ENCODE measurements at places on chromosomes 2 and 18.
A peak's percentile ranks its signal among the peaks of the same experiment; 100 is the strongest.

DNA sequence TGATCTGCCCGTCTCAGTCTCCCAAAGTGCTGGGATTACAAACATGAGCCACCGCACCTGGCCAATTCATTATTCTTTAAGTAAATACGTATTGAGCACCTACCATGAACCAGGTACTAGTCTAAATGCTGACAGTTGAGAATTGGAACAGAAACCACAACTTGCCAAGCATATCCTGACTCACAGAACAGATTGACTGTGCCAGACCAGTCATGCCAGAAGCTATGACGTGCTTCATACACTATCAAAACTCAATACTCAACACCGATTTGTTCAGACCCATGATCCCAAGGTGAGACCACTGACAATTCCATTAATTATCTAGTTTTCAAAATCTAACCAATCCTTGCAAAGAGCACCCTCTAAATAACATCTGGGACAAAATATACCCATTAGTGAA, 148.6 kb downstream of the B3GNT2 start:
- DNase-seq, result peak; percentile 79

DNA sequence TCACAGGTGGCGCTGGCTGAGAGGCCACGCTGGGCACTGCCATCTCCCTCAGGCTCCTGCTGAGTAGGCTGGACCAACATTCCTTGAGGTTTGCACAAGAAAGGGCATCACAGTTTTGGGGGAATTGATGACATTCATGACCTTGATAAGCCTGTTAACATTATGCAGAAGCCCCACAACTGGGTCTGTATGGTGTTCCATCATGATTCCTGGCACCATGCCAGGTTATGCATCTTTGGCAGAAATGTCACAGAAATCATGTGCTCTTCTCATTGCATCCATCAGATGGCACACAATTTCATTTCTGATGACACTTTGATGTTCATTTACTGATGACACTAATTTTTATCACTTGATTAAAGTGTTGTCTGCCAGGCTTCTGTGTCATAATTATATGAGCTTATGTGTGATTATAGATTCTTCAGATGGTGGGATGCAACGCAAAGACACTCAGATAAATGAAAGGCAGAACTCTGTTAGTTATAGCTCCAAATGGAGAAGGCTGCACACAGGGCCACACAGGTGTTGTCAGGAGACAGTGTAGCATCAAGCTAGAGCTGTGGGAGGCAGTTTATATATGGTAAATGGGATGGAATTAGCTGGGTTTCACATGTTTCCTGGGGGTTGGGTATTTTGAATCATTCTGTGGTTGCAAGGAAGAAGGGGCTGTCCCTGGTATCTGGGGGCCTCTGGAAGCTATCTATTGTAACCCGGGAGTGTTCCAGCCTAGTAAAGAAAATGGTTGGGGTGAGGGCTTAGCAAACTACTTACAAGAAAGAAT, 191.3 kb downstream of the SLC39A10 start:
- DNase-seq, result no peak

GRCh38 chr2:119478188-119478977, 45.9 kb downstream of the SCTR start:
- no peak for DNase-seq

DNA sequence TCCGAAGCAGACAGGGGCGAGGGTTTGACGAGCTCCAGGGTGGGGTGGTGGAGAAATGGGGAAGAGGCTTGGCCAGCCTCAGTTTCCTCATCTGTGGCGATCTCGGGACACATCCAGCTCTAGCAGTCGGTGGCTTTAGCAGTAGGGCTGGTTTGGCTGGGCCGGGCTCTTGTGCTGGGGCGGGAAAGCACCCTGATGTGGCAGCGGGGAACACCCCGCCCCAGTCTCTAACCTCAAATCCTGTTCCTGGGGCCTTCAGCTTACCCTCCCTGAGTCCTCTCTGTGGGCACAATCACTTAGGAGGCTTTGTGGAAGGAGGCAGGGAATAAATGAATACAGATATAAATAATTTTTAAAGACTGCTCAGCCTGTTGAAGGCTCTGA, 26.5 kb upstream of the MCFD2 start:
- DNase-seq, result no peak

DNA sequence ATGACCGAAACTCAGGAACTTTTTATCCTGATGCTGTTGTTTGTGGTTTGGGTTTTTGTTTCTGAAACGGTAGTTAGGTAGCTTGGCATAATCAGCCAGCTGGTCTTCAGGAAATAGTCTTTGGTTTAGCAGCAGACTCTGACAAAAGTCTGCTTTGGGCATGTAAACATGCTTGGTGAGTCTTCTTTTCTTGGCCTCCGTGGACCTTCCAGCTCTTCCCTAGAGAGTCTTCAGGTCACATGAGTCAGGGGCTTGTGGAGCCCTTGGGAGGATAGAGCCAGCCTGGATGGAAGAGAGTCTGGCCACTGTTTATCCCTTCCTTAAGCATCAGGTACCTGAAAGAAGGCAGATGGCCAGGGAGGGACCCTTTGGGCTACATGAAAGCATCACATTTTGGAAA, 154.5 kb downstream of the MGAT5 start:
- no peak for DNase-seq

Data from epithelial cell of prostate (primary cell).